GM12891 (cell line): ENCODE measurements at places on chromosomes 16 and 17.

GRCh38 chr17:49729069-49729468 lies 21.3 kb upstream of the SLC35B1 start:
- DNase-seq = no peak

DNA sequence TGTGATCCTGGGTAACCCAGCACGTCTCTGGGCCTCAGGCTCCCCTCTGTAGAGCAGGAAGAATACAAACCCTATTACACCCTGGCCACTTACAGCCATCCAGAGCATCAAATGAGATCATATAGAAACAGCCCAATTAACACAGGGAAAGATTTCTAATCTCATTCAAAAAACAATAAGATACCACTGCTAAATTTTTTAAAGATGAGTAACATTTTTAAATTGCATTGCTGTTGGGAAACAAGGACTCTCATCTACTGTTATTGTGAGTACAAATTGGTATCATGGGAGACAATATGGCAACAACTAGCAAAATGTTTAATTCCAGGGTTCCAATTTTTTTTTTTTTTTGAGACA lies 41.1 kb downstream of the SRL start:
- DNase-seq = no peak

- DNase-seq = peak; percentile 71
These were observed 485 bp downstream of the DYNLL2 start for GRCh38 chr17:58083491-58084316.

- DNase-seq = no peak
These were observed 64.0 kb downstream of the TBC1D16 start for GRCh38 chr17:79971651-79972050.

DNA sequence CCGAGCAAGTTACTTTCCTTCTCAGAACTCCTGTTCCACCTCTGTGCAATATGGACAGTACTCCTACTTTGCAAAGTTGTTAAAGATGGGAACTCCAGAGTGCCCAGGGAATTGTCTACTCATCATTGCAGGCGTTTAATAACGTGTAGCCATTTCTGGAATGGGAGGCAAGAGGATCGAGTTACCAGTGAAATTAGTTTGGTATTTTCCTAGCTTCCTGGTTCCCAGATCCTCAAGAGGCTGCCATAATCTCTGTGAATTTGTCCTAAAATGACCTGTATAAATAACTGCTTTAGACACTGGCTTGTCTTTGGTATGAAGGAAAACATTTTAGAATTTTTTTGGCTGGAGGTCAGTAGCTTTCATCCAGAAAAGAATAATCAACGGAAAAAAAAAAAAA lies 27.7 kb downstream of the WWOX start:
- no peak for DNase-seq

GRCh38 chr17:42136654-42137051 lies 14.0 kb downstream of the HSPB9 start:
- DNase-seq = no peak

- DNase-seq = no peak
These were observed 481 bp downstream of the CNTROB start for GRCh38 chr17:7932483-7932891.

DNA sequence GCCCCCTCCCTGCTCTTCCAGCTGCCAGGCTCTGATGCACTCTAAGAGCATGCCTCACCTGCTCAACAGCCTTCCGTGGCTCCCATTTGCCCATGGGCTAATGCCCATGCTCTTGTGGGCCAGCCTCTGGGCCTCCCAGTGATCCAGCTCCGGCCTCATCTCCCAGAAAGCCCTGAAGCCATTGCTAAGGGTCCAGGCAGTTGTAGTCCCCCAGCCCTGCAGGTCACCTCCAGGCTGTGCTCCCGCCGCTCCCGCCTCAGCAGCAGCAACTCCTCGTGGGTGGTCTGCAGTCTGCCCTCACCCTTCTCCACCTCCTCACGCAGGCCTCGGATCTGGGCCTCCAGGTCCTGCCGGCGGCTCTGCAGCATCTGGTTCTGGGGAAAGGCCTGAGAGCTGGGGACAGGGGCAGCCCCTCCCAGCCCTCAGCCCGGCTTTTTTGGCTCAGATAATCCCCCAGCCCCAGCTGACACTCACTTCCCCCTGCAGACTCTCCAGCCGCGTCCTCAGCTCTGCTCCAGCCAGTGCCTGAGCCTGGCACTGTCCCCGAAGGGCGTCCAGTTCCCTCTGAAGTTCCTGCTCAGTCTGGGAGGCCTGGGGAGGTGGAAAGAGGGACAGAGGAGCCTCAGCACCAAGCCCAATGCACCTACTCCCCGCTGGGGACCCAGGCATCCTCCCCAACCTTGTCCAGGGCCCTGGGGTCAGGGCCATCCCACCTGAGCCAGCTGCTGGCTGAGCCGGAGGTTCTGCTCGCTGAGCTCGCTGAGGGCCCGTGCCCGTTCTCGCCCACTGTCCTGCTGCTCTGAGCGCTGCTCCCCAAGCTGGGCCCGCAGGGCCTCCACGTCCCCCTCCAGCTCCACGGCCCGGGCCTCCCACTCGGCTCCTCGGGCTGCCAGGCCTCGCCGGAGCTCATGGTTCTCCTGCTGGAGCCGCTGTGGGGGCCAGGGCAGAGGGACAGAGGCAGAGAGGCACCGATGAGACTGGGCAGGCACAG lies 6.2 kb downstream of the BICDL2 start:
- no peak for DNase-seq

- DNase-seq = peak; percentile 88
These were observed 3.8 kb upstream of the CD7 start for GRCh38 chr17:82320956-82321927.

GRCh38 chr17:73644145-73645049 lies at the start of gene SDK2:
Gene SDK2 (minus strand): TSS chr17:73644445. CDS start chr17:73644088, 357 bp downstream.
- peak; percentile 32 for DNase-seq

GRCh38 chr17:1646199-1646875 lies 805 bp upstream of the SCARF1 start:
- no peak for DNase-seq

GRCh38 chr16:64830653-64831052 lies 291.2 kb downstream of the CDH11 start:
- no peak for DNase-seq

- DNase-seq = no peak
These were observed 12.3 kb upstream of the FASN start for GRCh38 chr17:82110298-82110697.

- no peak for DNase-seq
These were observed 655 bp upstream of the GPR139 start for GRCh38 chr16:20074099-20074991.

DNA sequence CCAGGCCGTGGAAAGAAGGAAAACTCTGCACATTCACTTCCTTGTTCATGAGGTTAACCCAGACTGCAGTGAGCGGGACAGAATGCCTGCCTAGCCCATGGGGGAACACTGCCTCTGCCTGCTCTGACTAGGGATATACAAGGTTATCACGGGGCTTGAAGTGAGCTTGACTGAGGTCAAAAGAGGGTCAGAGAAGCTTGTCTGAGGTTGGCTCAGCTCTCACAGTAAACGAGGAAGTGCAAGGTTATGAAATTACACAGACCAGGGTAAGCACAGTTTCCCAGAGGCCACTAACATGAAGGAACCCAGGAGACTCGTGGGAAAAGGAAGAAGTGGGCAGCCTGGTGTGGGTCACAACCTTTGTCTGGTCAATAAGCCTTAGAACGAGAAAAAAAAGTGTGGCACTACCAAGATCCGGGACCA lies 28.7 kb downstream of the HIC1 start:
- DNase-seq = no peak

DNA sequence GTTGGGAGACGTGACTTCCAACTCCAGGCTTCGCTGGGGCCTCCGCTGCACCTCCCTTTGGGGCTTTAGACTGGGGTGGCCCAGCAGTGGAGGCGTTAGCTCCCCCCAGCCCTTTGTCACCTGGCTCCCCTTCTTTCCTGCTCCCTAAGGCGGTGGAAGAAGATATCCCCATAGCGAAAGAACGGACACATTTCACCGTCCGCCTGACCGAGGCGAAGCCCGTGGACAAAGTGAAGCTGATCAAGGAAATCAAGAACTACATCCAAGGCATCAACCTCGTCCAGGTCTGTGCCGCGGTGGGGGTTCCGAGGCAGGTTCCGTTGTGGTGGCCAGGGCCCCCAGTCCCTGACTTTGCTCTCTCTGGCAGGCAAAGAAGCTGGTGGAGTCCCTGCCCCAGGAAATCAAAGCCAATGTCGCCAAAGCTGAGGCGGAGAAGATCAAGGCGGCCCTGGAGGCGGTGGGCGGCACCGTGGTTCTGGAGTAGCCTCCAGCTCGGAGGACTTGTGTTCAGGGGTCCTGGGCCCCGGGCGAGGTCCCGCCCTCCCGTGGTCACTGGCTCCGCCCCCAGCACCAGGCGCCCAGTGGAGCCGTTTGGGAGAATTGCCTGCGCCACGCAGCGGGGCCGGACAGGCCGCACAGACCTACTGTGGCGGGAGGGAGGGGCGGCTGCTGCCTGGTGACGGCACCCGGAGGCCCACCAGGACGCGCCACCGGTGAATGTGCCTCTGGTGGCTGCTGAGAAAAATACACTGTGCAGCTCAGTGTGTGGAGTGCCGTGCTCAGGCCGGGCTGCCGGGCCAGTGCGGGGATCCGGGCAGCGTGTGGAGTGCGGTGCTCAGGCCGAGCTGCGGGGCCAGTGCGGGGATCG lies 3.8 kb downstream of the MRPL12 start:
- DNase-seq = no peak

GRCh38 chr17:81518785-81519283 lies 6.2 kb upstream of the ACTG1 start:
- DNase-seq = no peak

- DNase-seq = no peak
These were observed at the start of gene CHD3 for GRCh38 chr17:7888184-7888920. Gene CHD3 (plus strand): TSS chr17:7888789. CDS start chr17:7889001, 212 bp downstream.

GRCh38 chr17:4860651-4861050 lies 27.5 kb downstream of the MINK1 start:
- DNase-seq = no peak

DNA sequence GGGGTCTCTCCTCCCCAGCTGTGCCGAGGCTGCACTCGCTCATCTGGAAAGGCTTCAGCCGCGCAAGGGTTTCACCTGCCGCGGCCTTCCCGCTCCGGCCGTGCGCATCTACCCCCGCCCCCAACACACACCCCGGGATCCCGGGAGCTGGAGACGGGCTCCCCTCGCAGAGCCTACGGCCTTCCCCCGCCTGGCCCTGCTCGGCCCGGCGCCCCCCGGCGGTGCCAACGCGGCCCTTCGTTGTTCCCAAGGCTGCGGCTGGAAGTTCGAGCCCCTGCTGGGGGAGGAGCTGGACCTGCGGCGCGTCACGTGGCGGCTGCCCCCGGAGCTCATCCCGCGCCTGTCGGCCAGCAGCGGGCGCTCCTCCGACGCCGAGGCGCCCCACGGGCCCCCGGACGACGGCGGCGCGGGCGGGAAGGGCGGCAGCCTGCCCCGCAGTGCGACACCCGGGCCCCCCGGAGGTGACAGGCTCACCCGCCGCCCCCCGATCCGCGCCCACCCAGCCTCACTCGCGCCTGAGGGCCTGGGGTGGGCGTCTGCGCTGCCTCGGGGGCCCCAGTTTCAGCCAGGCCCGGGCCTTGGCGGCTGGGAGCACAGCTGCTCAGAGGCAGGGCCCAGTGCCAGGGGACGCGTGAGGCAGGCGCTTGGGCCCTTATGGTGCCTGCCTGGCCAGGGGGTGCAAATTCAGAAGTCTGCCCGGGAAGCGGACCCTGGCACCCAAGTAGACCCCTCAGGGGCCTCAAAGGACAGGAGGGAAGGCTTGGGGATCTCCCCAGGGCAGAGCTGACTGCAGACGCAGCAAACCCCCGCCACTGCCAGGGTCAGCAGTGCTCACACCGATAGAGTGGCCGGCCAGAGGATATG lies 11.2 kb downstream of the GALK1 start:
- DNase-seq = peak; percentile 93

- DNase-seq = no peak
These were observed 1.6 kb downstream of the AHSP start for GRCh38 chr16:31529108-31529936.
